ENCODE measurements at places on chromosomes 2 and 18. TPM values are rescaled to one million over a fixed set of nuclear protein-coding genes. Genes with fewer than 3 reads are reported as not detected.

DNA sequence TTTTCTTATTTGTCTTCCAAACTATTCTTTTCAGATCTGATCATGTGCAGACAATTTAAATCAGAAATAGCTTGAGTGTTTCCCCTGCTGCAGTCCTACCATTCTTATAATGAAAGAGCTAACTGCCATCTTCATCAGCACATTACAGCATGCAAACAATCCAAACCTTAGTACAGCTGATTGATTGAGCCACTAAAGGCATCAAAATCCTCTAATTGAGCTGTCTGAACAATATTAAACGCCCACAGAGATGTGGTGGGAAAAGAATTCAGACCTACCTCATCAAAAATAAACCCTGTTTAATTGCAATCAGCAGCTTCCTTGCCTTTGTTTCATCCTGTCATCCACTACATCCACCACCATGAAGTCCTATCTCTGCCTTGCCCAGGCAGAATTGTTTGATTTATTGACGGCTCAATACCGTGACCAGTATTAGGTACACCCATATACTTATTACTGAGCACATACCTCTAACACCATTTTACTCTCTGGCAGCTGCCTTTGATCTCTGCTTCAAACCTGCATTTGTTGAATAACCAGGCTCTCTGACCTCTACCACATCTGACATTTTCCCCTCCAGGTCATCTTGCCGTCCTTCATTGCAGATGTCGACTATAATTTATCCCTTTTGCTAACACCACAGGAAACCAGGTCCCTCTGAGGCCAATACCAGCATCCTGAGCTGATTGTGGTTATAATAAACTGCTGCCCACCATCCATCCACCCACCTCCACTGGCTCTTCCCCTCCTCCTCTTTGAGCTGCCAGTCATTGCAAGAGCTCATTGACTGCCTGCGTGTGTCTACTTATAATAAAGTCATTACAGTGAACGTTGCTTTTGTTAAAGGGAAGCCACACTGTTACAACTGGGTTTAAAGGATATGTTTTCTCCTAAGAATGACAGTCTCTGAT is 78.5 kb downstream of the RBM43 start:
- DNase-seq: no peak

- no peak for DNase-seq
Measured at GRCh38 chr2:216495656-216496055, 3.0 kb upstream of the RPL37A start.

DNA sequence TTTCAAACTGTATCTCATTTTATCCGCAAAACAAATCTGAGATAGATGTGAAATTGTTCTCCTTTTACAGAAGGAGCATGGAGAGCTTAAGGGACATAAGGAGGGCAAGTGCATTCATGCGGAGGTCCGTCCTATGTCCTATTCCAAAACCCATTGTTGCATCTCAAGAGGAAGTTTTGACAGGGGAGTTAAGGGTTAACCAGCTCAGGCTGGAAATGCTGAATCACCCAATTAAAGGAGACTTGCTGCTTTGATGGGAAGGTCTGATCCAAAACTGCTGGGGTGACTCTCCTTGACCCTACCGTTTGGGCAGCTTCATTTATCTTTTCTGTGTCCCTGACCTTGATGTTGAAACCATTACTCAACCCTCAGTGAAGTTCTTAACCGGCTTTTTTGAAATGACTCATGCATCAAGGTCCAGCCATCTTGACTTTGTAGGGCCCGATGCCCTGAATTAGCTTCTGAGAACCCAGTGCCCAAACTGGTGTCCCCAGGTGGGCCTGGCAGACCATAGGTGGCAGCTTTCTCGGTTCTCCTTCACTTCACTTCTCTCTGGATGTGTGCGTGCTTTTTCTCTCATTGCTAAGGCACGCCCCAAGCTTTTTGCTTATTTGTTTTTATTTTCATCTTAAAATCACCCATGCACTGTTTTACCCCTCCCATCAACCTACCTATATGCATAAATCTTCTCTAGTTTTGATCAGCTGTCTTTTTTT is 15.9 kb upstream of the TXNDC2 start:
- no peak for DNase-seq

GRCh38 chr2:17878281-17879136 is at the start of gene KCNS3:
Gene KCNS3 (plus strand): TSS chr2:17878667. CDS start chr2:17931009, 52,342 bp downstream.
- DNase-seq: no peak

- DNase-seq: no peak
Measured at GRCh38 chr2:27243391-27244130, 19.3 kb downstream of the SLC30A3 start.

- no peak for DNase-seq
Measured at GRCh38 chr18:8516371-8517250, 92.6 kb upstream of the RAB12 start.

GRCh38 chr2:230202430-230203109 is 17.2 kb downstream of the SP110 start:
- DNase-seq: no peak

DNA sequence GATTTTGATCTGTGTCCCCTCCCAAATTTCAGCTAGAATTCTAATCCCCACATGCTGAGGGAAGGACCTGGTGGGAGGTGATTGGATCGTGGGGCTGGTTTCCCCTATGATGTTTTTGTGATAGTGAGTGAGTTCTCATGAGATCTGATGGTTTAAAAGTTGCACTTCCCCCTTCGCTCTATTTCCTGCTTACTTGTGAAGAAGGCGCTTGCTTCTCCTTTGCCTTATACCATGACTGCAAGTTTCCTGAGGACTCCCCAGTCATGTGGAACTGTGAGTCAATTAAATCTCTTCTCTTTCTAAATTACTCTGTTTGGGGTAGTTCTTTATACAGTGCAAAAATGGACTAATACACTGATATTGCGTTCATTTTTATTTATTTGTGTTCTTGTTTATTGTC is 636.8 kb upstream of the LINC00305 start:
- DNase-seq: no peak

- no peak for DNase-seq
Measured at GRCh38 chr18:76984193-76985155, 148.1 kb downstream of the MBP start.

GRCh38 chr2:217956586-217957457 is 46.0 kb downstream of the TNS1 start:
- DNase-seq: no peak

DNA sequence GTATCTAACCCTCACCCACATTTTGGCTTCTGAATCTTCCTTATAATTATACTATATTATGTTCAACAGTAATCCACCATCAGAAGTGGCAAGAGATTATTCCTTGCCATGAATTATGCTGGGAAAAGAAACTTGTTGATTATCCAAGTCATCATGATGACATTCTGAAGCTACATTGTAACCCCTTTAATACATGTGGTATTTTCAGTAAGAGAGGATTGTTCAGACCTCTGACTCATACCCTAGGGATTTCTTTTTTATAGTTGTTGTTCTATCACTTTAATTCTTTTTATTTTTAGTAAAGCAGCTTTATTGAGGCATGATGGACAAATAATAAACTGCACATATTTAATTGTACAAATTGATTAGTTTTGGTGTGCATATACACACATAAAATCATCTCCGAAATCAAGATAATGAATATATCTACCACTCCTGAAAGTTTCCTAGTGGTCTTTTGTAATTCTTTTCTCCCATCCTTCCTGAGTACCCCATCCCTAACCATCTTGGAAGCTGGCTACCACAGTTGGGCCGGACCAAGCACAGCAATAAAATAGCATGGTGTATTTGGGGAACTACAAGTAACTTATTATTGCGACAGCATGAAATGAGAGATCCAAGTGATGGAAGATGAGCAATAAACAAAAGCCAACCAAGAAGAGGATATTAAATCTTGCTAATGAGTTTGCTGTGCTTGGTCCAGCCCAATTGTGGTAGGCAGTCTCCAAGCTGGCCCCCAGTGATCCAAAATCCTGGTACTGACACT is 159.9 kb downstream of the BARD1 start:
- no peak for DNase-seq

DNA sequence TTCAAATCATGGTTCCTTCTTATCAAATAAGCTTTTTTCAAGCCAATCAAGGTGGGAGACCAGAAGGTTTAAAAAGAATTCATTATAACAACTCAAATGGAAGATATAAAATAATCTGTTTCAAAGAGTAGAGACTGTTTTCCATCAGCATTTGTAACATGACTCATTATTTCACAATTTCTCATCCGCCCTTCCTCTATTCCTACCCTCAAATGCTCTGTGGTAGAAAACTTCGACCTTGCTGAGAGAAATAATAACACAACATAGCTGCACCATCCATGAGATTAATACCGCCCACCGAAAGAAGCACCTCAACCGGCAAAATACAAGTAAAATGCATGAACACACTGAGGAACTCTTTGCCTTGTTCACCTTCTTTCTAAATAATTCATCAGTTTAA is 2039.2 kb upstream of the CELF4 start:
- DNase-seq: no peak

DNA sequence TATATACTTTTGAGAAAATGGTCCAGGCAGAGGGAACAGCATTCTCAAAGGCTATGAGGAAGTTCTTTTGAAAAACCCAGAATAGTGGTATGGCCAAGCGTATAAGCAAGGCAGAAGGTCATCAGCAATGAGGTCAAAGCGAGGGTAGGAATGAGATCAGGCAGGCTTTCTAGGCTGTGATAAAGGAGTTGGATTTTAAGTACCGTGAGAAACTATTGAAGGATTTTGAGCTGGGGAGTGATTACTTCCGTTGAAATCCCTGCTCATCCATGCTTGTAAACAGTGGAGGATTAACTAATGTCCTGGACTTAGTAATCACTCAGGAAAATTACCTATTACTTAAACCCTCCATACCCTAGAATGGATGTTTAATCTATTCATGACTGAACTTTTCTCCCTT is 50.2 kb downstream of the EMILIN2 start:
- no peak for DNase-seq

GRCh38 chr18:7923105-7923504 is 356.0 kb downstream of the PTPRM start:
- no peak for DNase-seq

DNA sequence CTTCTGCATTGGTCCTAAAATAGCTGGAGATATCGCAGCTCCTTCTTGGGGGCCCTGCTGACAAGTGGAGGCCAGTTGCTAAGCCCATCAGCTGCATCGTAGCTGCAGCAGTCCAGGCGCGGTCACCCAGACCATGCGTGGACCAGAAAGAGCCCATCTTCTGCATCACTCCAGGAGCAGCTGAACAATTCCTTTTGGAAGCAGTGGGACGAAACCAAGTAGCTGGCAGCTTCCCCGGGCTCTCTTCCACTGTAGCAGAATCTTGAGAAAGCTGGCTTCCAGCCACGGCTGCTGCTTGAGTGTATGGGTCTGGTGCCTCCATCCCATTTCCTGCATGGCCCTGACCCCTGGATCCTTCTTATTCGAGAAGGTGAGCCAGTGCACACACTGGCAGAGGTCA is 22.2 kb upstream of the CAB39 start:
- DNase-seq: no peak

The MGAT5 gene
- 13.2 TPM for polyA plus RNA-seq

The ADRA2B gene
- 2.1 TPM for polyA plus RNA-seq

The TMEM37 gene
- 8.3 TPM for polyA plus RNA-seq

The MROH2A gene
- not detected for polyA plus RNA-seq

The DIPK1C gene
- 12.8 TPM for polyA plus RNA-seq

The ARHGEF33 gene
- polyA plus RNA-seq: 1.5 TPM

The ZDBF2 gene
- polyA plus RNA-seq: 11.0 TPM
